ENCODE measurements at places on chromosomes 12 and 14.

GRCh38 chr14:86013641-86014040 is 483.7 kb downstream of the FLRT2 start:
- H3K36me3 ChIP-seq = no peaks in the 10 kb centered on the region
- H3K4me1 ChIP-seq = no peaks in the 10 kb centered on the region
- no peaks in the 10 kb centered on the region for H3K27me3 ChIP-seq
- no peak overlapping the region for H3K4me3 ChIP-seq
- no peak overlapping the region for H3K27ac ChIP-seq

- no peak overlapping the region for H3K4me3 ChIP-seq
- H3K27me3 ChIP-seq = no peaks in the 10 kb centered on the region
- H3K4me1 ChIP-seq = no peaks in the 10 kb centered on the region
Observed at GRCh38 chr12:49882248-49882850, 21.4 kb downstream of the FAIM2 start.

- no peak for DNase-seq
- no peak overlapping the region for H3K27ac ChIP-seq
- H3K36me3 ChIP-seq = no peaks in the 10 kb centered on the region
- H3K4me1 ChIP-seq = peaks cover 10% of the 10 kb centered on the region
- H3K27me3 ChIP-seq = no peaks in the 10 kb centered on the region
Observed at GRCh38 chr14:56219666-56220413, 101.6 kb downstream of the PELI2 start.

DNA sequence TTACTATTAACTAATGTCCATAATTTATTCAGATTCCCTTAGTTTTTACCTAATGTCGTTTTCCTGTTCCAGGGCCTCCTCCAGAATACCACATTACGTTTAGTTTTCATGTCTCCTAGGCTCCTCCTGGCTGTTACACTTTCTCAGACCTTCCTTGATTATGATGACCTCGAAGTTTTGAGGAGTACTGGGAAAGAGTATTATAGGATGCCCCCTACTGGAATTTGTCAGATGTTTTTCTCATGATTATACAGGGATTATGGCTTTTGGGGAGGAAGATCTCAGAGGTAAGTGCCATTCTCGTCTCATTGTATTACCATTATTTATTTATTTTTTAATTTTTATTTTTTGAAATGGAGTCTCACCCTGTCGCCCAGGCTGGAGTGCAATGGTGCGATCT is 17.7 kb upstream of the C1S start:
- H3K4me1 ChIP-seq = no peaks in the 10 kb centered on the region
- no peak overlapping the region for H3K27ac ChIP-seq
- no peaks in the 10 kb centered on the region for H3K36me3 ChIP-seq
- H3K4me3 ChIP-seq = no peak overlapping the region
- no peak for DNase-seq
- H3K27me3 ChIP-seq = no peaks in the 10 kb centered on the region

GRCh38 chr12:74971201-74971600 is 238.4 kb downstream of the KCNC2 start:
- H3K27ac ChIP-seq = no peak overlapping the region
- no peak overlapping the region for H3K4me3 ChIP-seq
- H3K4me1 ChIP-seq = no peaks in the 10 kb centered on the region
- H3K27me3 ChIP-seq = no peaks in the 10 kb centered on the region

Data from aorta (tissue), 5 donors.